ENCODE measurements at places on chromosomes 1 and 21.

DNA sequence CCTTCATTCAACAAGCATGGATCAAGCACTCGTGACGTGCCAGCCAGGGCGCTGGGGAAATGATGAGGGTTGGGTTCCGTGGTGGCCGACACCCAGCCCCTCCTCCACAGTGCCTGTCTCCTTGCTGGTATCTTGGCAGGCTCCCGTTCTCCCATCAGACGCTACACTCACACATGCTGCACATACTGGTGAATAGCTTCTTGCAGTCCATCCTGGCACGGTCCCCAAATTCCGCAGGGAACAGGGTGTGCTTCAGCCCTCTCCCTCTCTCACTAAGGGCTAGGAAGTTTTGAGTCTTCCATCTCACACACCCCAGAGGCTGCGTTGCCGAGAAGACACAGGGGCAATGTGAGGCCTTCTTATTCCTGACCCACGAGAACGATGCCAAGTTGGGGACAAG is 10.1 kb upstream of the MEF2D start:
- DNase-seq: no peak

GRCh38 chr1:233728721-233729120 is 114.8 kb downstream of the KCNK1 start:
- DNase-seq: no peak

DNA sequence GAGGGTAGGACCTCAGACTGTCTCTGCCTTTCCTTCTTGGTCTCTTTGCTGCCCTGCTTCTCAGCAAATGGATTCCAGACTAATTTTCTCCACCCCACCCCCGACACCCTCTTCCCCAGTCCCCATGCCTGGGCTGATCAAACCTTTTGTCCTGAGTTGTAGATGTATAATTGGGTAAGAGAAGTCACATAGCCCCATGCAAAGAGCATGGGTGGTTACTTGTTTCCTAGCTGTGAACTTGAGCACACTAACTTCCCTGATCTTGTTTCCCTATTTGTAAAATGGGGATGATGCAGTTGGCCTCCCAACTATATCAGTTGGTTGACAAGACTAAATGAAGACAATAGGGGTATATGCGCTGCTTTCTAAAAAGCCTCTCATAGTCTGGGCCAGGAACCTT is 9.2 kb downstream of the PADI6 start:
- no peak for DNase-seq

GRCh38 chr1:173888749-173889148 is 20.6 kb downstream of the ZBTB37 start:
- DNase-seq: no peak

DNA sequence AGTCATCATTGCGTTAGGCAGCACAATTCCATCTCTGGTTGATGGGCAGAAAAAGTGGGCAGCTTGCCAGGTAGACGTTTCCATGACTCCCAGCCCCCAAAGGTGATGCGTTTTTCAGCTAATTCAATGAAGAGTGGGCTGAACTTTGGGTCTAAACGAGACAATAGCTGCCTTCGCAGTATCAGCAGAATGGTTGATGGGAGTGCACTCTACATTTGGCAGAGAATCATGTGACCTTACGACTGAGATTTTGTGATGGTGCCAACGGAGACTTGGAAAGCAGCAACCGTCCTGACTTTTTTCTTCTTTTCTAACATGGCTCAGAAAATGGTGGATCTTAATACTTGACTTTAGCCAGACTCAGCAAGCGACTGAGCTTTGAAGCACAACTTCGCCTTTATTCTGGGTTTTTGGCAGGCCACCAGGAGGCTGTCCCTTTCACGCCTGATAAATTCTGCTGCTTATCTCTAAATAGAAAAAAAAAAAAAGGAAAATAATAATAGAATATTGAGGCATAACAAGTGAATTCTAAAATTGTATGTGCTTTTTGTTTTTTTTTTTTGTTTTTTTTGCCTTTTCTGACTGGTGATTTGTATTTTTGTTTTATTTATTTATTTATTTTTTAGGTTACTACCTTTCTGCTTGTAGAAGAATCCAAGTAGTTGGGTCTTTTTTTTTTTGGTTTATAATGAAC is 804.8 kb downstream of the USP25 start:
- no peak for DNase-seq

GRCh38 chr1:90023691-90024090 is 28.8 kb downstream of the ZNF326 start:
- DNase-seq: no peak

GRCh38 chr1:59081795-59082194 is 215.1 kb upstream of the FGGY start:
- DNase-seq: no peak

- DNase-seq: no peak
These were observed 95.1 kb upstream of the C1orf21 start for GRCh38 chr1:184291701-184292100.

GRCh38 chr1:160024195-160024905 is 7.4 kb downstream of the PIGM start:
- peak; percentile 43 for DNase-seq

- DNase-seq: no peak
These were observed 324.4 kb downstream of the MATN1 start for GRCh38 chr1:30399026-30399425.

Data from NCI-H1930 (cell line).